ENCODE measurements at places on chromosomes 6 and 20. TPM values are rescaled to one million over a fixed set of nuclear protein-coding genes. Genes with fewer than 3 reads are reported as not detected.

GSTA3 gene
- not detected for total RNA-seq

RUNX2 gene
- 13.0 TPM for total RNA-seq

FERMT1 gene
- total RNA-seq: 9.8 TPM

NNAT gene
- 8.3 TPM for total RNA-seq

DNA sequence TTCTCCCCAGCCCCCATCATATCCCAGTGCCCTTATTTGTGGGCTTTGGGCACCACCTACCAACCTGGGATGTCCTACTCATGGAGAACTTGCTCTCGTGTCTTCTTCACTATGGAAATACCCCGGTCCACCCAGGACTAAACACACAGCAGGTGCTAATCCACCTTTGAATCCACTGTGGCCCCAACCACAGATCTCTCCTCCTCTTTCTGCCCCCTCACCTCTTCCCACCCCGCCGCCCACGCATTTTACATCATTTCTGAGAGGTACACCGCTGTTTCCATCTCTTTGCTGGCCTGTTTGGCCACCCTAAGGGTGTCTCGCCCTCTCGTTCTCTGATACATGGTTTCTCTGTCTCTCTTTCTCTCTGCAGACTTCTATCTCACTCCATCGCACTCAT, 82.5 kb upstream of the CTNNBL1 start:
- no peak for DNase-seq

Data from vagina (tissue), 2 donors.